ENCODE measurements at places on chromosomes 7 and 10.

GRCh38 chr7:139702313-139702731 is 75.5 kb downstream of the HIPK2 start:
- DNase-seq = no peak

DNA sequence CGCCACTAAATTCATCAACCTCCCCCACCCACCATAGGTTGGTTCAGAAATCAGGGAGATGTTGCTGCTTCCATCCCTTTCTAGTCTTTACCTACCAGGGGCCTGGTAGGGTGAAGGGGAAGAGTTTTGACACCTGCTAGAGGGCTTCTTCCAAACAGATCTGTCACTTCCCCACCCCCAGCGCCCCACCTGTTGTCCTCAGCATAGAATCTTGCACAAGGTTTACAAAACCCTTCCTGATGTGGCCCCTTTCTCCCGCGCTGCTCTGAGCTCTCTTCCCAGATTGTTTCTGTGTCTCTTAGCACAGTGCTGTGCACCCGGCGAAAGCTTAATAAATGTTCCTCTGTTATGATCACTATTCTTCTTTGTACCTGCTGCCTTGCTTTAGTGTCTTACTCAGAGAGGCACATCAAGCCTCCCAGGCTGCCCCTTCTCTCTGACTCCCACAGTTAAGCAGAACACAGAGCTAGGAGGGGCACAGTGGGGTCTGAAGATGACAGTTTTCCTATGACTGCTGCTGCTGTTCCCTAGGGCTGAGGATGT is 11.2 kb upstream of the C10orf95 start:
- peak; percentile 2 for DNase-seq

GRCh38 chr7:42492920-42493319 is 255.9 kb upstream of the GLI3 start:
- no peak for DNase-seq

DNA sequence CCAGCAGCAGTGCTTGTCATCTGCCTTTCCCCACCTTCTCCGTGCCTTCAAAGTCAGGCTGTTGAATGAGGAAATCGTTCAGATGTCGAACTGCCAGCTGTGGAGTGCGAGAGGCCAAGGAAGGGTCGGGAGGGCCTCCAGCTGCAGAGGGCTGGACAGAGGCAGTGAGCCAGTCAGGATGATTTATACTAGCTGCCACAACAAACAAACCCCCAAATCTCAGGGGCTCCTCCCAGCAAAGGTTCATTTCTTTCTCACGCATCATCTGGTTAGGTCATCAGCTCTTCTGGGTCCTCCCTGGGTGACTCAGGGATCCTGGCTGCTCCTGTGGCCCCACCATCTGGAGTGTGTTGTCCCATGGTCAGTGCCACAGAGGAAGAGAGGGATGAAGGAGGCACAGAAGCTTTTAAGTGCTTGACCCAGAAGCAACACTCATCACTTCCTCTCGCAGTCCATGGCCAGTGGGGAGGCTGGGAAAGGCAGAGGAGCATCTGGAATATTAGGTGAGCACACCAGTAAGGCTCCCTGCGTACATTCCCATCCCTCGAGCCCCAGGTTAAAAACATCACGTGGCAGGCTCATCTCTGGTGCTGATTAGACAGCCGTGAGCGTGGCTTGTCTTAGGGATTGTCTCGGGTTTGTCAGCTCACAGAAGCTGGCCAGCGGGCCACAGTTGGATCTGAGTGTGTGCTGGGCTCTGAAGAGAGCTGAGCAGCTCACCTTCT is 140.7 kb downstream of the RGS10 start:
- DNase-seq = peak; percentile 77

- DNase-seq = no peak
These were observed 173.3 kb downstream of the ELFN1 start for GRCh38 chr7:1843271-1843861.

- DNase-seq = no peak
These were observed 177.6 kb downstream of the GRID1 start for GRCh38 chr10:86188796-86189558.

DNA sequence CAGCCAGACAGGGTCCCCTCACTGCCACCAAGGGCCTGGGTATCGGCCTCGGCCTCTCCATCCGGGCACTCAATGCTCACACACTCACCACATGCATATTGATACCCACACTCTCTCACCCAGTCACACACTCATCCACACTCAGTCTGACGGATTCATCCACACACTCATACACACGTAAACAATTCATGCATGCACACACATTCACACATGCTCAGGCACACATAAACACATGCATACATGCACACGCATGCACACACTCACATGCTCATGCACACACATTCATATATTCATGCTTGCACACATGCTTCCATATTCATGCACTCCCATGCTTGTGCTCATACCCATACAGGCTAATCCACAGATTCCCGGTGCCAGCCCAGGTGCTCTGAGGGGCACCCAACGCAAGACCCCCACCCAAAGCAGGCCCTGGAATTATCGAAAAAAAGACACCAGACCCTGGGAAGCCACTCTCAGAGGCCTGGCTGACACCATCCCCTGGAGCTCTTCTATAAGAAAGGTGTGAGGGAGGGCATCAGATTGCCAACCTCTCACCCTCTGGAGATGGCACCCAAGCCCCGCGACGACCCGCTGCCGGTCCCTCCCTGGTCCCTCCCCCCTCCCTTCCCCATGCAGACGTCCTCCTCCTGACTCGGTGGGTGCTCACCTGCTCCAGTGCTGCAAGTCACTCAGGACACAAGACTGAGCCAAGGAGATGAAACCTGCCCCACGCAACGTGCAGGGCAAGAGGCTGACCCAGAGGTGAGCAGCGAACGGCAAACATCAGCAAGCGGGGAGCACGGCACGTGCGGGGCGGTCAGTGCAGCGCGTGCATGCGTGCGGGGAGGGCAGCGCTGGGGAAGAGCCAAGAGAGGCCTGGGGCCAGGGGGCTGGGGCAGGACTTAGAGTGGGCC is 15.2 kb downstream of the STK32C start:
- DNase-seq = no peak

DNA sequence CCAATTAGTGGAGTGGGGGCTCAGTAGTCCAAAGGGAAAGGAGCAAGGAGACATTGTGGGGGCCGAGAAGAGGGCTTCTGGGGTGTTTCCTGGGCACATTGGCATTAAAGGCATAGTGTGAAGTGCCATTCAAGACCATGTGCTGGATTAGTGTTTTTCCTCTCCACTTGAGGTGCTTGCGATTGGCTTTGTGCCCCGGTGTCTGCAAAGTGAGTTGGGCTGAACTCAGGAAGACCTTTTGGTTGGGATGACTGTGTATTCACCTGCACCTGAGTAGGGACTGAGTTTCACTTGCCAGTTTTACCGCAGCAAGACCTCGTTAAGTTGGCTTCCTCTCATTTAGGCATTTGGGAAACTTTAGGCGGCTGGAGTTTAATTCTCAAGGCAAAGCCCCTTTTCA is 73.0 kb downstream of the TCF7L2 start:
- no peak for DNase-seq

DNA sequence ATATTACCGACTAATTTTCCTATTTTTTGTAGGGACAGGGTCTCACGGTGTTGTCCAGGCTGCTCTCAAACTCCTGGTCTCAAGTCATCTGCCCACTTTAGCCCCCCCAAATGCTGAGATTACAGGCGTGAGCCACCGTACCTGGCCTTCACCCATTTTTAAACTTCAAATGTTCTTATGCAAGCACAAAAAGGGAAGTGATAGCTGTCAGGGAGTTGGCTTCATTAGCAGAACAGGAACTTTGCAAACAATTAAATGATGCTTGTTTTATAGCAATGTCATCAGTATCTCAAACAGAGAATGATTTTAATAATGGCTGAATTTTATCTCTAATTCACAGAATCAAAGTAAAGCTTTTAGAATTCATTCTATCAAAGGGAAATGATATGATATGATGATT is 49.8 kb upstream of the FAM171A1 start:
- no peak for DNase-seq

GRCh38 chr7:97733276-97734161 is 1.6 kb downstream of the TAC1 start:
- DNase-seq = no peak

DNA sequence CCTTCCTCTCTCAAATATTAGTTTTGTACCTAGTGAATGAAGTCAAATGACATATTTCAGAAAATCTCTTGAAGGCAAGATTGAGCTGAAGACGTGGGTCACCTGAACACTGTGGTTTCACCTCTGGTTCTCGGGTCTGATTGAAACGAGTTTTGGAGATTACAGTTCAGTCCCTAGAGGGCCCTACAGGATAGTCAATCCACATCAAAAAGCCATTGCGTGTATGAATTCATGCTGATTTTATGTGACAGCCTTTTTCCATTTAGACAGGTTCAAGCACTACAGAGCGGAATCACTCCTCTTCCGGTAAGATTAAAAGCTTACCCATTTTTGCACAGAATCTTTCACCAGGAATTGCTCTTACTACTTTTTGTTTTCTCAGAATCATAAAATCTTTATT is 62.2 kb downstream of the VIM start:
- no peak for DNase-seq

DNA sequence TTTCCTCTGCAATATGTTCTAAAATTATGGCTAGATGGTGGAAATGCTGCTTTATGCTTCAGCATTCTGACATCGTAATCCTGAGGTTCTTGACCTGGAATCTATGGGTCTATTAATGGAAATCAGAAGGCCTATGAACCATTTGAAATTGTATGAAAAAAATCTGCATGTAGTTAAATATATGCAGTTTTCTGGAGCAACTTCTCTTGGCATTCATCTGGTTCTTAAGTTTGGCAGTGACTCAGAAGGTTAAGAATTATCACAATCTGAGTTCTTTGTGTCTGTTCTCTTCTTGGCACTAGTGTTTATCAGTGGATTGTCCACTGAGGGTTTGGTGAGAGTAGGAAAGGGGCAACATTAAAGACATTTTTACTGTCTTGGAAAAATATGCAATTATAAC is 71.1 kb upstream of the FZD1 start:
- DNase-seq = no peak

- peak; percentile 43 for DNase-seq
These were observed 22.1 kb upstream of the CARD11 start for GRCh38 chr7:3065724-3066143.

DNA sequence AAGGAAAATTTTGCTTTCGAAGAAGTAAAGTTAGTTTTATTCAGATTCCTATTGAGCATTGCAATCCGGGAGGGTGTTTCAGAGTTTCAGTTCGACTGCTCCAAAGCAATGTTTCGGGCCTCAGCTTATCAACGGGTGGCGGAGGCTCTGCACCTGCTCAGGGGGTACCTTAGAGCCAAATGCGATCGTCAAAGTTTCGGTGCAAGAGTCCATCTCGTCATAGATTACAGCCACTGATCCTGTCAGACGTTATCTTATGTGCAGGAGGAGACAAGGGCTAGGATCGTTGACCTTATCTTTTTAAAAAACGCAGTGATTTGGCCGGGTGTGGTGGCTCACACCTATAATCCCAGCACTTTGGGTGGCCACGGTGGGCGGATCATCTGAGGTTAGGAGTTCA is 3.8 kb upstream of the COX19 start:
- no peak for DNase-seq

DNA sequence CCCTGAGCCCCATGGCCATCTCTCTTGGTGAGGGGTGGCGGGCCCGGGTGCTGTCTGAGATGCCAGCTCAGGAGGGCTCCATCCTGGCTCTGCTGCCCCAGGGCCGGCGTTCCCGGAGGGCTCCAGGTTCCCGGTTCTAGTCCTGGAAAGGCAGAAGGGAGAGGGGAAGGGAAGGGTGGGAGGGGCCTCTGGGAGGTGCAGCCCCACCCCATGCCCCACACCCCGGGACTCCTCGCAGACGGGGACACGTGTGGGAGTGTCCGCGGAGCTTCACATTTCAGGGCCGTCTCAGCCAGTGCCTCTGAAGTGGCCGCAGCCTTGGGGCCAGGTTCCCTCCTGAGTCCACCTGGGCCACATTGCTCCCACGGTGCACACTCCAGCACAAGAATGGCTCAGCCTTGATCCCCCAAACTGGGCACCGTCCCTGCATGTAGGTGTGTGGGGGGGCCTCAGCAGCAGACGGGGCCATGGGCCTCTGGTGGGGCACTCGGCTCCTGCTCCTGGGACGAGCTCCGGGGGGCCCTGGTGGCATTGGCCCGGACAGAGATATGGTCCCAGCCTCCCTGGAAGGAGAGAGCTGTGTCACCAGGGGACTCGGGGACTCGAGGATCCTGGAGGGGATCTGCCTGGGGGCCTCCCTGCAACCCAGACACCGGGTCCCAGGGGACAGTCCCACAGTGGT is 5.8 kb downstream of the BHLHA15 start:
- no peak for DNase-seq

DNA sequence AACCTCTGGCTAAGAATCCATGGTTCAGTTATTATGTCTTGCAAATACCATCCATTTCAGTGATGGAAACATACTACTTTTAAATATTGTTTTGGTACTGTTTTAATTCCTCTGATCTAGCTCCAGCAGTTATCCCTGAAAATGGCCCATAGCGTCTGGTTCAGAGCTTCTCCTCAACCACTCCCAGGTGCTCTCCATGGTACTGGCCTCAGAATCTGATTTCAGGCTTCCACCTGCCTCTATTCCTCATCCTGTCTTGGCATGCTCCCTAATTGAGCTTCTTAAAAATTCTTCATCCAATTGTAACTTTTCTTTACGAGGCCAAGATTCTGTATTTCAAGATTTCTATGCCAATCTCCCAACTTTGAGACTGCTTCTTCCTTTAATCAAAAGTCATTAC is 236.3 kb downstream of the HTR7 start:
- no peak for DNase-seq

DNA sequence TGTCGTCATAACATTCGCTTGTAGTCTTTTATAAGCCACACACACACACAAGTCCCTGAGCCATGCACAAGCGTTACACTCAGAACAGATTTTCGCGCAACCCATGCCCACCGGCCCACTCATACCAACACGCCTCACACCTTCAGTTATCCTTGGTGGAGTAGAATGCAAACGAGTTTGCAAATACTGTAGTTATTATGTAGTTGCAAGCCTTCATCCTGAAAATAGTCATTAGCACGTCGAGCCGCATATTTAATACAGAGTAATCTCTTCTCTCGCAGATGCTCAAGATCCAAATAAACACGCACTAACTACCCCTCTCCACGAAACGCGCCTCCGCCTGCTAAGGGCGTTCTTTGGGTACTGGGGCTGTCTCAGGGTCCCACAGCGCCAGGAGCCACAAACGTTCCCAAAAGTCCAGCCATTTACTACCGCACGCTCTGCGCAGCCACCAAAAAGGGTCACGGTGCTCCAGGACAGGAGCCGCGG is 1.8 kb downstream of the NKX2-3 start:
- no peak for DNase-seq
